ENCODE measurements at places on chromosomes 3 and 15.

DNA sequence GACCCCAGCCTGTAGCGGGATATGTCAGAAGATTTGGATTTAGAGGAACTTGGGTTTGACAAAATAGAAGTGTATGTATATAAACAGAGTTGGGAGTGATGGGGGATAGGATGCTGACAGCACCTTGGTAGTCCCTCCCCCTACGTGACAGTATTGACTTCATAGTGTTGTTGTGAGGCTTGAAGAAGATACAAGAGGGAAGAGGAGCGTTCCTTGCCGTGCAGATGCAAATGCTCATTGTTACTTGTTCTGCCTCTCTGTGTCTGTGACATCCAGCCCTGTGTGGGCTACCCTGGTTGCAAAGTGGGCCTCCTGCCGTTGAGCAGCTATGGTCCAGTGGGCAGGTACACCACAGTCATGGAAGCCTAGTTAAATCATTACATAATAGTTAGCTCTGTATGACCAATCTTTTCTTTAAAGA, 45.0 kb downstream of the SMAD3 start:
- H3K27me3 ChIP-seq = no peaks in the 10 kb centered on the region
- peak overlapping the region; percentile 89 for H3K27ac ChIP-seq
- no peak overlapping the region for H3K4me3 ChIP-seq
- H3K36me3 ChIP-seq = no peaks in the 10 kb centered on the region
- no peak for DNase-seq

- no peak for DNase-seq
- H3K27ac ChIP-seq = no peak overlapping the region
- H3K27me3 ChIP-seq = no peaks in the 10 kb centered on the region
- H3K4me1 ChIP-seq = no peaks in the 10 kb centered on the region
- H3K4me3 ChIP-seq = no peak overlapping the region
Observed at GRCh38 chr15:88118035-88118434, 138.5 kb downstream of the NTRK3 start.

DNA sequence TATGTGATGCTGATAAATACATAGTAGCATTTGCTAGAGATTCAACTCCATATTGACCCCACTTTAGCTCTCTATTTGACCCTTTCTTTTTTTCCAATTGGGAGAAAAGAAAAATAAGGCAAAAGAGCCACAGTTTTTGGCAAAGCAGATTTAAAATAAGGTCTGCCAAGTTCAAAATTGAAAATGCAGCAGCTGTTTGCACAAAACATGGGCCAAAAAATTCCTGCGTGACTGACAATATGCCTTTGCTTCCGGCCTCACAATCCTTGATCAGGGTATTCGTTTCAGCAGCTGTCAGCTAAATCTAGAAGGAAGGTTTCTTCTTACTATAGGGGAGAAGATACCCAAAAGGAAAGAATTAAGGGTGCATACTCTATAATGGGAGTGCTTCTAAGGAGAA, 563.5 kb upstream of the CCDC54 start:
- no peaks in the 10 kb centered on the region for H3K36me3 ChIP-seq
- H3K27ac ChIP-seq = no peak overlapping the region
- no peaks in the 10 kb centered on the region for H3K27me3 ChIP-seq
- DNase-seq = no peak
- no peak overlapping the region for H3K4me3 ChIP-seq
- H3K4me1 ChIP-seq = no peaks in the 10 kb centered on the region

DNA sequence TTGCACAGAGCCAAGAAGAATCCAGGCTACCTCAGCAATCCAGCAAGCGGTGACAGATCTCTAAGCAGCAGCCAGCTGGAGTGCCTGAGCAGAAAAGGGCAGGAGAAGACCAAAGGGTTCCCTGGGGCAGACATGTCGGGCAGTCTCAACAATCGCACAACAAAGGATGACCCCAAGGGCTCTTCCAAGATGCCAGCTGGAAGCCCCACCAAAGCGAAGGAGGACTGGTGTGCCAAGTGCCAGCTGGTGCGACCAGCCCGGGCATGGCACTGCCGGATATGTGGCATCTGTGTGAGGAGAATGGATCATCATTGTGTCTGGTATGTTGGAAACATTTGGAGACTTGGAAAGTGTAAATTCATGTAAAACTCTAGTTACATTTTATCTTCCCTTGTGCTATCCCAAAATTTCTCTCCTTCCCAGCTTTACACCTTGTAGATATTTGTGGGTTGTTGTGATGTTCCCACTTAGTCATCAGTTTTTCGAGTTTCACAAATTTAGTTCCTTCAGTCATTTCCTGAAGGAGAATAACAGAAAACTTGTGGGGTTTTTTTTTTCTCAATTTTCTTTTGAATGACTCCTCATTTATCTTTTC, 6.4 kb downstream of the ZDHHC23 start:
- DNase-seq = no peak
- H3K27ac ChIP-seq = no peak overlapping the region
- no peaks in the 10 kb centered on the region for H3K4me1 ChIP-seq
- H3K27me3 ChIP-seq = no peaks in the 10 kb centered on the region
- no peak overlapping the region for H3K4me3 ChIP-seq
- no peaks in the 10 kb centered on the region for H3K36me3 ChIP-seq

DNA sequence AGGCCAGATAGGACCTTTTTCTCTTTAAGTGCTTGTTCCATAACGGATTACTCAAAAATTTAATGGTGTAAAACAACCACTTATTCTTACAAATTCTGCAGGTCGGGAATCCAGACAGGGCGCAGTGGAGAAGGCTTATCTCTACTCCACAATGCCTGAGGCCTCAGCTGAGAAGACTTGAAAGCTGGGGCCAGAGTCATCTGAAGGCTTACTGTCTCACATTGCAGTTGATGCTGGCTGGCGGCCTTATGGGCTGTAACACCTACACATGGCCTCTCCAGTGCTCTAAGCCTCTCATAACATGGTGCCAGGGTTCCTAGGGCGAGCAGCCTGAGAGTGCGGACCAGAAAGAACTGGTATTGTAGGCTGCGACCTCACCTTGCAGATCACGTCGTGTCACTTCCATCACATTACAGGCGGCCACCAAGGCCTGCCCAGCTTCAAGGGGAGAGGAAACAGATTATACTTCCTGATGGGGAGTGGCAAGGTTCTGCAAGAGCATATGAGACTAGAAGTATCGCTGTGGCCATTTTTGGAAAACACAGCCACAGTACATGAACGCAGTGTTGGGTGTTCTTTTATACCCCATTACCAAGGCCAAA, 32.4 kb downstream of the CMTM7 start:
- no peaks in the 10 kb centered on the region for H3K27me3 ChIP-seq
- H3K4me1 ChIP-seq = peaks cover 27% of the 10 kb centered on the region
- H3K36me3 ChIP-seq = no peaks in the 10 kb centered on the region
- no peak for DNase-seq
- H3K27ac ChIP-seq = no peak overlapping the region

- DNase-seq = peak; percentile 16
- H3K36me3 ChIP-seq = no peaks in the 10 kb centered on the region
- H3K27me3 ChIP-seq = no peaks in the 10 kb centered on the region
- H3K4me1 ChIP-seq = peaks cover 19% of the 10 kb centered on the region
- no peak overlapping the region for H3K27ac ChIP-seq
Observed at GRCh38 chr15:58444658-58445332, 13.0 kb downstream of the LIPC start.

DNA sequence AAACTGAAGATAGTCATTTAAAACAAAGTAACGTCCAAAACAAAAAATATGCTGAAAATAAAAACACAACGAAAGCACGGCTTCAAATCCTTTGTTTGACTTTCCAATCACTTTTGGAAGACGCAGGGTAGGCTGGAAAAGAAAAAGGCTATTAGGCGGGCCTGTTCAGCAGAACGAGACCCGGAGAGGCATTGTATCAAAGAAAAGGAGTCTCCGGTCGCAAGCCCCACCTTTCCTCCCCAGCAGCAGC, 691 bp downstream of the SENP7 start:
- H3K4me1 ChIP-seq = peaks cover 3% of the 10 kb centered on the region
- H3K4me3 ChIP-seq = peak overlapping the region; percentile 78
- H3K27ac ChIP-seq = peak overlapping the region; percentile 91
